ENCODE measurements at places on chromosomes 1 and 21.

- no peak for DNase-seq
Observed at GRCh38 chr1:165795894-165796293, 27.2 kb upstream of the TMCO1 start.

- peak; percentile 88 for DNase-seq
Observed at GRCh38 chr1:108559215-108560186, at the start of gene EEIG2. Gene EEIG2 (plus strand): TSS chr1:108560100. CDS start chr1:108560429, 329 bp downstream.

DNA sequence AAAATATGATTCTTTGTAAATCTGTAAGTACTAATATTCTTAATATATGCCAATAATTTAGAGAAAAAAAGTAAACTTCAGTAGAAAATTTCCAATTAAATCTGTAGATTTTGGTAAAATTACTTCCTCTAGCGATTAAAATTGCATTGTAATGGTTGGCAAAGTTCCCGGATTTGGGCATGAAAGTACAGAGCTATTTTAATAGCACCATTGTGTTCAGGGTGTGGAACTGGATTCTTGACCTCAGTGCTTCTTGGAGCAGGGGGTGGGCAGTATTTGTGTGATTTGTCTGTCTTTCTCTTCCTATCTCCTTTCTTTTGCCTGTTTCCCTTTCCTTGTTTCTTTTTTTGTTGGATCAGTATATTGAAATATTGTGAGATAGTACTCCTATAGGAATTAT lies 72.1 kb downstream of the DNM3 start:
- no peak for DNase-seq

GRCh38 chr1:246573491-246573890 lies 7.2 kb downstream of the CNST start:
- no peak for DNase-seq

DNA sequence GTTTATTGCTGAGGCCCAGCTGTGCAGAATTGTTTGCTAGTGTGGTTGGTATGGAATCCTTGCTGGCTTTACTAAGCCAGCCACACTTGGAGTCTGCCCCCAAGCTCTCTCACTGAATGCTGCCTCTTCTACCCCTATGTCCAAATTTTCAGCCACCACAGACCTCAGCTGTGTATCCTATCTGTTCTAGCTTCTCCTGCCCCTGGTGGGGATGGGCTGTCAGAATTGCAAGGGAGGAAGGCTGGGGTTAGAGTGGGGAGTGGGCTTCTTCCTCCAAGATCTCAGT lies 4.4 kb downstream of the NHLH1 start:
- no peak for DNase-seq

GRCh38 chr1:111470596-111470995 lies 3.2 kb upstream of the C1orf162 start:
- no peak for DNase-seq

Data from stimulated activated CD4-positive, alpha-beta T cell treated with anti-CD3 and anti-CD28 coated beads, Interleukin-4, amount 100 ng/mL, for 4 hours (primary cell).